Effector CD8-positive, alpha-beta T cell (primary cell): ENCODE measurements at places on chromosomes 12 and 14.
A peak's percentile ranks its signal among the peaks of the same experiment; 100 is the strongest.

- no peak for DNase-seq
These were observed 11.3 kb upstream of the KRT8 start for GRCh38 chr12:52916216-52916615.

DNA sequence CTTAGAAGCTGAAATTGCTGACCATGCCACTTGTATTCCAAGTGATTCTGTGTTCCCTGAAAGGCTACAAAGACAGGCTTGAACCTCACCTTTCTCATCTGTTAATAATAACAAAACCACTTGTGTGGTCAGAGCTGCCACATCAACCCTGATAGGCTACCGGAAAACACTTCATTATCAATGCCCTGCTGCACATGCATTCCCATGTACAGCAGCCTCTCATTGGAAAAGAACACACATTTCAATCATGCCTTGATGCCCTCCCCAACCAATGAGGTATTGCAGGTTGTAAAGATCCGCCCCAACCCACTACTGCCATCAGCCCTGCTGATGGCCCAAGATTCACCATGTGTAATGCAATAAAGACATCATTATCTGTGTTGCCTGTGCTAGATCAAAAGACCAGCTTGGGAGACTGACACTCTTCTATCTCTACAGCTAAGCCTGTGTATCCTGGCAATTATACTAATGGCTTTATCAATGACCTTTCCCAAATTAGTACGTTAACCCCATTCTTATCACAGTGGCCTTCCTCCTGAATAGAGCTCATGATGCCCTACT lies 2.8 kb downstream of the GPR19 start:
- no peak for DNase-seq

DNA sequence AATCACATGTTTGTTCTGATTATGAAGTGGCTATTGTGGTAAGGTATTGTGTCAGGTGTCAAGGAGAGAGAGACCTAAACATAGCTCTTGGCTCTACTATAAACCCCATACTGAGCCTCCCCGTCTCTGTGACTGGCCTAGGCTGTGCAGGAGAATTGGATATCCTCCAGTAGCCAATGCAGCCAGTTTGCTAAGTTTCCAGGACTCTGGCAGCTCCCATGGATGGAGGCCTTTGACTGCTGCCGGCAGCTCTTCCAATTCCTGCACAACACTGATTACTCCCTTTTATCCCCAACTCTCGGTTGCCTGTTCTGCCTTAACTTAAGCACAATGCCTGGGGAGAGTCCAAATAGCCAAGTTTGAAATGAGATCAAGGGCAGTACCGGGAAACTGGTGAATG lies 59.3 kb downstream of the ABCC9 start:
- no peak for DNase-seq

DNA sequence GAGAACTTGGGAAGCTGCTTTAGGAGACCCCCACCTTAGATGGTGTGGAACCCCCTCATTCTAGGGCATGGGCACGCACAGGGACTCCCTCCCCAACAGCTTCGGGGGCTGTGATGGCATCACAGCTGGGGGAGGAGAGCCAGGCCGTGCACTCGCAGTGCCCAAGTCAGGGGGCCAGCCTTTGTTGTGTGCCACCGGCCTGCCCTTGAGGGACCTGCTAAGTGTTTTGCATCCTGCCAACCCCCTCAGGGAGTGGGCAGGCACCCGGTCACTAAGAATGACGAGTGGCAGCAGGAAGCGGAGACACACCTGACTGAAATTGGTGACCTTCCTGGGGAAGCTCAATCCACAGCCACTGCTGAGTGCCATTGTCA lies 334.9 kb upstream of the SFSWAP start:
- no peak for DNase-seq

DNA sequence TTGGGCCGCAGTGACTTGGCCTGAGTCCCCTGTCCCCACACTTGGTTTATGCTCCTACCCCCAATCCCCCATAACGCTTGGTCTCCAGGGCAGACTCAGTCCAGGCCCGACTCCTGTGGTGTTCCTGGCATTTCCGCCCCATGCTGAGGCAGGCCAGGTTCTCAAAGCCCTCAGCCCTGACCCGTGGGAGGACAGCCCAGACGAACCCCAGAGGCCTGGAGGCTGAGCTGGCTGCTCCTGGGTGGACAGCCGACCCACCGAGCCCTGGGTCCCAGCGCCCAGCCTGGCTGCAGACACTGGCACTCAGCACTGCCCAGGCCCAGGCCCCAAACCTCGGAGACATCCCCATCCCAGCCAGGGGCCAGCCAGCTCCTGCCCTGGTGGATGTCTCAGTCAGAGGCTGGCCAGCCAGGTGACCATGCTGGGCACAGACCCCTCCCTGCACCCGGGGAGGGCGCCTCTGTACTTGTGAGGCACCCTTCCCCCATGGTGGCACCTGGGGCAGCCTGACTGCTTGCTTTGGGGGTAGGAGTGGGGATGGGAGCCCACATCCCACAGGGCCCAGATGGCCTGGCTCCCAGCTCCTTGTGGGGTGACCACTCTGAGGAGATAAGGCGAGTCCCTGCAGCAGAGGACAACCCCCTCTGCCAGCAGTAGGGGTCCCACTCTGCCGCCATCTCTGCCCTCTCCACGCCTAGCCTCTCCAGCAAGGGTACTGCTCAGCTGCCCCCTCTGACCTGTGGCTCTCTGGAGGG lies 1.4 kb downstream of the PLD4 start:
- DNase-seq: no peak

- peak; percentile 78 for DNase-seq
These were observed at the start of gene PELI2 for GRCh38 chr14:56117765-56118610. TSS of gene PELI2 (plus strand) at chr14:56118411. CDS start at chr14:56118661, 250 bp downstream.

- DNase-seq: no peak
These were observed 323.7 kb downstream of the PAWR start for GRCh38 chr12:79367032-79367589.

DNA sequence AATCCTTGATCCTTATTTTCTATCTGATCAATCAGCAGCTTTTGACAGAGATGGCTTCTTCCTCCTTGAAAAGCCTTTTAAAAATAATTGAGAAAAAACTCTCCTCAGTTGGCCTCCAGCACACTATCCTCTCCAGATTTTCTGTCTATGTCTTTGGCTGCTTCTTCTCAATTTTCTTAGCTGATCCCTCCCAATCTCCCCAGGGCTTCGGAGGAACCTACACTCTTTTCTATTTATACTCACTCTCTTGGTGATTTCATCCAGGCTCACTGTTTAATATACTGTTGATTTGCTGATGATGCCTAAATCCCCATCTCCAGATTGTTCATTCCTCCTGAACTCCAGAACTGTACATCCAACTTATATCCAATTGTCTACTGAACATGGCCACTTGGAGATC lies 54.8 kb downstream of the RDH12 start:
- DNase-seq: no peak

DNA sequence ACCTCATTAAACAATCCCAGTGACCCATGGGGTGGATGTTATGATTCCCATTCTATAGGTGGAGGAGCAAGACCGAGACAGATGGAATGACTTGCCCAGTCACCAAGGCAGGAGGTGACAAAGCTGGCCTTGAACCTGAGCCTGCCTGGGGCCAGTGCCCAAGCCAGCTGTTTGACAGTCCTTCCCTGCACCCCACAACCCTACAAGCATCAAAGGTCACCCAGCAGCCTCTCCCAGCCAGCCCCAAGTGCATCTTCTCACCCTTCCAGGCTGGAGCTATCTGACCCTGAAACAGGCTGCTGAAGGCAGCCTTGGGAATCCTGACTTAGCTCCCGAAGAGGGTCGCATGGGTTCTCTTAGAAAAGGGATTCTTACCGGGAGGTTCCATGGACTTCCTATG lies 20.3 kb downstream of the MMAB start:
- no peak for DNase-seq

- no peak for DNase-seq
These were observed 15.8 kb upstream of the ANKRD33 start for GRCh38 chr12:51871918-51872688.

DNA sequence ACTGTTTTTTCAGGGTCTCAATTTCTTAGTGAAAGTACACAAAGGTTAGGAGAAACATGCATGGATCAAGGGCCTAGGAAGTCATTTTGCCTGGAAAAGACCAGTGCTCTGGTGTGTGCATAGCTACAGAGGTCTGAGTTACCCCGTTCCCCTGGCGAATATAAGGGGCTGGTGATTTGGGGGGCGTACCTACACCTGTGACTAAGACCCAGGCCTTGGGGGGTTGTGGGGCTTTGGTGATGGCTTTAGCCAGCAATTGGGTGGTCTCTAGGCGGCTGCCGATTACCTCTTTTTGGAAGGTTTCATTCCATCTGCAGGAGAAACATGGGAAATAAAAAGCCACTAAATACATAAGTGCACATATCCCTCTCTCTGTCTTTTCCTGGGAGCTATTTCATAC lies 1.1 kb downstream of the SDR39U1 start:
- no peak for DNase-seq

DNA sequence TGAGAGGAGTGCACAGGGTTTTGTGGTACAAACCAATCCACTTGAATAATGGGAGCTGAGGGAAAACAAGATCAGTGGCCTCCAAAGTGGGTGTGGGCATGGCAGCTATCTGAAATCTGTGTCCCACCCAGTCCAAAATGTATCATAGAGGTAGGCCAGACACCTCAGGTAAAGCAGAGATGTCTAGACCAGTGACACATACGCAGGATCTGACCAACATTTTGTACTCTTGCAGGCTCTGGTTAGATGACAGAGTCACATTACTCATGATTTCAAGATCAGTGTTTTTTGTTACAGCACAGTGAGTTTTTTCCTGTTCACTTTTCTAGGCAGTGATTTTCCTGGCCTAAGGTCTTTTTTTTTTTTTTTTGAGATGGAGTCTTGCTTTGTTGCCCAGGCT lies 211.8 kb downstream of the PCNX1 start:
- no peak for DNase-seq

DNA sequence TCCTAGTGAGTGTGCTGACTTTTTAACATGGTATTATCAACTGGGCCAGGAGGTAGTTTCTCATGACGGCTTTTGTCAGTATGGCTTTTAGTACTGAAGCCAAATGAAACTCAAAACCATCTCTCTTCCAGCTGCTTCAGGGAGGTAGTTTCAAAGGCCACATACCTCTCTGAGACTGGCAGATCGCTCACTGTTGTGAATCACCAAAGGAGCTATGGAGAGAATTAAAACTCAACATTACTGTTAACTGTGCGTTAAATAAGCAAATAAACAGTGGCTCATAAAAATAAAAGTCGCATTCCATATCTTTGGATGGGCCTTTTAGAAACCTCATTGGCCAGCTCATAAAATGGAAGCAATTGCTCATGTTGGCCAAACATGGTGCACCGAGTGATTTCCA lies 141.1 kb downstream of the HMGA2 start:
- DNase-seq: no peak

DNA sequence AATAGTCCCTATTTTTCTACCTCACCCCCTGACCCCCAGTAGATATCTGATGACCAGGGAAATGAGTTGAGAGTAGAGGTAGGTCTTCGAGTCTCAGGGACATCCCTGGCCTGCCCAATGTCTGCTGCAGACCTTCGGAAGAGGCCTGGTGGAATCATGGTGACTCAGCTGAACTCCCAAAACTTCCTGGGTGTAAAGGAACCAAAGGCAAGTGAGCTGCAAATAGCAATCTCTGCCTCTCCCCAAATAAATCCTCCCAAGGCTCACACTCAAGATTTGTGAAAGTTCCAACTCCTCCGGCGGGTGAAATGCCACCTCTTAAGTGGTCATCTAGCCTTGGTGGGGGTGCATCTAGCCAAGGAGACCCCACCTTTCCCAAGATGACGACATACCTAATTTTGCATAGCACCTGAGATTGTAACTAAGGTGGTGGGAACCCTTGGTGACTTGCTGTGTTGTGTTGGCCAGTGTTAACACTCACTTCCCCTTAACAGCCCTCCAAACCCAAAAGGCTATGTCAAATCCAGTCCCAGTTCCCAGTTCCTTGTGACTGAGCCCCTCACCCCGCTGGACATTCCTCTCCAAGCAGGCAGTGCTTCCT lies 6.3 kb downstream of the ZFP36L1 start:
- DNase-seq: no peak

GRCh38 chr14:96559571-96559970 lies 57.4 kb downstream of the PAPOLA start:
- DNase-seq: no peak

- DNase-seq: no peak
These were observed 36.3 kb downstream of the PTGER2 start for GRCh38 chr14:52350445-52350844.

DNA sequence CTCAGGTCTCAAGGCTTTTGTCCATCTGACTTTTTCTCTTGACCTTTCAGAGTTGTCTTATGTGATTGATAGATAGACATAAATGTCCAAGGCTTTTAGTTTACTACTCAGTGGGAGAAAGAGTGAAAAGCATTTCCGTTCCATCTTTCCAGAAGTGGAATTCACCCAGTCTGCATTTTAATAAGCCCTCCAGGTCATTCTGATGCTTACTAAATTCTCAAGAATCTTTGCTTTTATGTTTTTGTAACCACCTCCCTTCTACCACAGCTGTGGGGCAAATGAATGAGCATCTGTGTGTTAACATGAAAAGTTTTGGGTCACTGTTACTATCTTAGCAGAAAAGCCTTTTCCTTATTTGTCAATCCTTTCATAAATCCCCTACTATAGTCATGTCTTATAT lies 251.4 kb downstream of the LRIG3 start:
- no peak for DNase-seq

DNA sequence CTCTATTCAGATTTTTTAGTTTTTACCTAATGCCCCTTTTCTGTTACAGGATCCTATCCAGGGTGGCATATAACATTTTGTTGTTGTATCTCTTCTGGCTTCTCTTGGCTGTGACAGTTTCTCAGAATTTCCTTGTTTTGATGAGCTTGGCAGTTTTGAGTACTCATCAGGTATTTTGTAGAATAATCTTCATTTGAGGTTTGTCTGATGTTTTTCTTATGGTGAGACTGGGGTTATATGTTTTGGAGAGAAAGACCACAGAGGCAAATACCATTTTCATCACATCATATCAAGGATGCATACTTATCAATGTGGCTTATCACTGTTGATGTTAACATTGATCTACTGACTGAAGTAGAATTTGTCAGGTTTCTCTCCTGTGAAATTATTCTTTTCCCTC lies 14.0 kb upstream of the LYZ start:
- DNase-seq: no peak
